Motor neuron (in vitro differentiated cells): ENCODE measurements at places on chromosomes 5 and 9. TPM values are rescaled to one million over a fixed set of nuclear protein-coding genes. Genes with fewer than 3 reads are reported as not detected.

DNA sequence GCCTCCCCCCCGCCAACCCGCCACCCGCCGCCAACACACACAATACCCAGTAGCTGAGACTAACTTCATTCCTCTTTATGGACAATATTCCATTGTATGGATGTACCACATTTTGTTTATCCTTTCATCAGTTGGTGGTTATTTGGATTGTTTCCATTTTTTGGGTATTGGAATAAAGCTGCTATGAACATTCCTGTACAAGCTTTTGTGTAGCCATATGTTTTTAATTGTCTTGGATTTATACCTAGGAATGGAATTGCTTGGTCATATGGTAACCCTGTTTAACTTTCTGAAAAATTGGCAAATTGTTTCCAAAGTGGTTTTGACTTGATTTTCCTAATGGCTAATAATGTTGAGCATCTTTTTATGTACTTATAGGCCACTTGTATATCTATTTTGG is 4.9 kb upstream of the UBTD2 start:
- no peak for ATAC-seq

Gene TAF11L10
- 4.0 TPM in 1 of 2 replicates, not detected in the other for total RNA-seq

Gene ANKDD1B
- 0.34 TPM in 1 of 2 replicates, not detected in the other for total RNA-seq

Gene ASS1
- total RNA-seq = 35.9 and 37.7 TPM in 2 replicates

Gene ANKRD34B
- 0.07 and 0.29 TPM in 2 replicates for total RNA-seq

GRCh38 chr9:88725300-88726019 is 190.5 kb downstream of the NXNL2 start:
- no peak for ATAC-seq

Gene LARP1
- total RNA-seq = 76.5 and 86.5 TPM in 2 replicates

DNA sequence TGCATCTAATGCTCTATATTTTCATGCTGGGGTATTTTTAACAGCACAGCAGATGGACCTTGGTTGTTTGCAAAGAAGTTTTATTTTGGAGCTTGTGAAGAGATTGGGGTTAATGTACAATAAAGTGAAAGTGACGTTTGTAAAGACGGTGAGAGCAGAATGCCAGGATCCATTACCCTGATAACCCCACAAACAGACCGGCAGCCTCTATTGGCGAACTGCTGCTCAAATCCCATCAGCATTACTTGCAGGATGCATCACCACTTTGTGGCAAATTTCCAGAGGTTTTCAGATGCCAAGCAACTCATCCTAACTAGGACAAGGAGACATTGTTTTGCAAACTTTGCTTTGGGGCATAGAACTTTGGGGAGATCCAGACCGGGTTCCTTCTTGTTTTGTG is 383.3 kb upstream of the ZNF462 start:
- ATAC-seq = no peak

Gene SREK1
- 140 and 143 TPM in 2 replicates for total RNA-seq

GRCh38 chr5:32446630-32447029 is 2.1 kb upstream of the ZFR start:
- ATAC-seq = no peak

- ATAC-seq = no peak
Observed at GRCh38 chr5:127799293-127799905, 96.2 kb downstream of the CCDC192 start.

Gene IFNA21
- total RNA-seq = 0.38 TPM in 1 of 2 replicates, not detected in the other

GRCh38 chr5:53431665-53432064 is 48.8 kb upstream of the FST start:
- no peak for ATAC-seq

Gene MZB1
- total RNA-seq = 0.51 and 0.54 TPM in 2 replicates

Gene TMC1
- 0.24 and 1.00 TPM in 2 replicates for total RNA-seq

DNA sequence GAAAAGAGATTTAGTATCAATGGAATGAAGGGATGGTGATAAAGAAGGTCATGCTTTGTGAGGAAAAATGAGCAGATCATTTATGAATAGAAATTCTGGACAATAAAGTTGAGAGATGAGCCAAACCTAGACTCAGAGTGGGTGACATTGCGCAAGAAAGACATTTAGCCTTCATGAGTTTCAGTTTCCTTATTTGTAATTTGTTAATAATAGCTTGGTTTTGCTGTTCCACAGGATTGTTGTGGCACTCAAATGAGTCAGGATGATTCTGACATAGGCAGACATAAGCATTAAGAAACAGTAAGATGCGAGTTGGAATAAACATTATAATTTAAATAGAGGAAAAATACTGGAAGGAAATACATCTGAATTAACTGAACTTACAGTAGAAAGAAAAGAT is 34.8 kb downstream of the ITGA2 start:
- ATAC-seq = no peak

DNA sequence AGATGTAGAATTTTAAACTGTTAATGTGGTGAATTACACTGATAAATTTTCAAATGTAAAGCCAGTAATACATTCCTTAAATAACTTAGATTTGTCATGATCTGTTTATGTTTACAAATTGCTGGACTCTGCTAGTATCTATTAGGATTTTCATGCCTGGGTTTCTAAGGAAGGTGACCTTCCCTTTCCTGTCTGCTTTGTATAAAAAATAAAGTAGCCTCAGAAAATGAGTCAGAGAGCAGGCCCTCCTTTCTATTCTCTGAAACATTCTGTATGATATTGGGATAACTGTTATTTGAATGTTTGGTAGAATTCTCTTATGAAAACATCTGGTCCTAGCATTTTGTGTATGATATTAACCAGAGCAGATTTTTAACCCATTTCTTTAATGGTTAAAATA is 255.3 kb downstream of the SYK start:
- ATAC-seq = no peak

Gene HSPB3
- not detected in 2 replicates for total RNA-seq

DNA sequence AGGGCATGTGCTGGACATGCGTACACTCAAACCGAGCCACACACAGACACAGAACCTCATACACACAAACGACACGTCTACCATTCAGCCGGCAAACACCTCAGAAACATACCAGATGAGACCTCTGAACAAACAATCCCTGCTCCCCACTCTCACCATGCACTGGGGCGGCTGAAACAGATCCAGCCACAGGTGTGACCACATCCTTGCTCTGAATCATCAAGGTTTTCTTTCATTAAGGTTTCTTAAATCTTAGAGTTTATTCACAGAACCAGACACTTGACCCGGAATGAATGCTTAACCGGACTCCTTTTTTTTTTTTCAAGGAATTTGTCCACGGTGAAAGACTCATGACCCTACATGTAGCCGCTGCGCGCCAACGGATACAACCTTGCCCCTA is 26.2 kb downstream of the TERT start:
- no peak for ATAC-seq

GRCh38 chr9:19988281-19988680 is 199.4 kb upstream of the SLC24A2 start:
- ATAC-seq = no peak

DNA sequence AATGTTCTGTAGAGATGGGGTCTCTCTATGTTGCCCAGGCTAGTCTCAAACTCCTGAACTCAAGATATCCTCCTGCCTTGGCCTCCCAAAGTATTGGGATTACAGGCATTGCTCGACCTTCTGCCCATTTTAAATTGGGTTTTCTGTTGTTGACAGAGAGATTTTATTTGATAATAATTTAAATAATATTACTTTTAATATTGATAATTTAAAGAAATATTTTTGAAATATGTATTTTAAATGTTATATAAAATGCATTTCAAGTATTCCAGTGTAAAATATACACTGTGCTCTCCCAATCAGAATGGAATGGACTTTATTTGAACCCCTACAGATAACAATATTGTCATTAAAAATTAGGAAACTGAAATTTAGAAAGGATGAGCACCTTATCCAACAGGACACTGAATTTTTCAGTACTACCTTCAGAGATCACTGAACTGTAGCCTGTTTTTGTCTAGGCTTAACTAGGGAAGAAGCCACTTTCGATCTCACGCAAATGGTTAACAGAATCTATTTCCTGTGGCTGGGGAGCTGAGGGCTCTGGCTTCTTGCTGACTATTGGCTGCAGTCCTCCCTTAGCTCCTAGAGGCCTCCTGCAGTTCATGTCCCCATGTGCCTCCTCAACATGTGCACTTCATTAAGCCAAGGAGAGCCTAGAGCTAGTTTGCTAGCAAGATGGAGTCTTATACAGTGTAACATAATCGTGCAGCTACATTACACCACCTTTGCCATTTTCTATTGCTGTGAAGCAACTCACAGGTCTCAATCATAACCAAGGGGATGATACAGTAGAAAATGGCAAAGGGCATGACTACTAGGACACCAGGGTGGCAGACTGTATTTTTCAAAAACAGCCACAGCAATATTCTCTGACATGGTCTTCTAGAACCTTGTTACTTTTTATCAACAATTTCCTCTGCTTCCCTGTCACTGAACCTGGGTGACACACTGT is 150.0 kb downstream of the CDC42SE2 start:
- ATAC-seq = no peak

DNA sequence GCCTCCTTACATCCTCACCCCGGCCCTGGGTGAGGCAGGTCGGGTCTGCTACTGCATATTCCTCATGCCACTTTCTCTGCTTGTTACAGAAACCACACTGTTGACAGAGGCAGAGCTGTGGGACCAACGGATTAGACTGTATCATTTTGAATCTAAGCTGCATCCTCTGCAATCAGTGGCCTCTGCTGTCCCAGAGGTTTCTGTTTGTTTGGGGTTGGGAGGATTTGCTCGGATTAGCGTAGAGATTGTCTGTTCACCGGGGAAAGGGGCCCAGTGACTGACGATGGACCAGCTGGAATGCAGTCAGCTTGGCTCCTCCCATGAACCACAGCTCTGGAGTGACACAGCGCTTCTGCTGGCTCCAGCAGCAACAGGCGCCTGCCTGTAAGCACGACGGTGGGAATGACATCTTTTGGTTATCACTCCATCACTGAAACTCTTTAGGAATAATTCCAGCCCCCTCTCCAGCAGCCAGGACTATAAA is 37.3 kb upstream of the ADRA1B start:
- peak; percentile 98 for ATAC-seq

GRCh38 chr9:96345551-96345950 is 38.0 kb downstream of the SLC35D2 start:
- ATAC-seq = no peak

Gene PTPRD
- total RNA-seq = 0.15 and 0.48 TPM in 2 replicates

DNA sequence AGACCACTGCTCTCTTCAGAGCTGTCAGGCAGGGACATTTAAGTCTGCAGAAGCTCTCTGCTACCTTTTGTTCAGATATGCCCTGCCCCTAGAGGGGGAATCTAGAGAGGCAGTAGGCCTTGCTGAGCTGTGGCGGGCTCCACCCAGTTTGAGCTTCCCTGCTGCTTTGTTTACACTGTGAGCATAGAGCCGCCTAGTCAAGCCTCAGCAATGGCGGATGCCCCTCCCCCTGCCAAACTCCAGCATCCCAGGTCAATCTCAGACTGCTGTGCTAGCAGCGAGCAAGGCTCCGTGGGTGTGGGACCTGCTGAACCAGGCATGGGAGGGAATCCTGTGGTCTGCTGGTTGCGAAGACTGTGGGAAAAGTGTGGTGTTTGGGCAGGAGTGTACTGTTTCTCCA is 59.9 kb downstream of the CAVIN4 start:
- no peak for ATAC-seq

- peak; percentile 93 for ATAC-seq
Observed at GRCh38 chr9:121545875-121546423, 46.3 kb upstream of the GGTA1 start.

- ATAC-seq = no peak
Observed at GRCh38 chr5:105782501-105782900, 1888.2 kb downstream of the EFNA5 start.

GRCh38 chr9:96150324-96151227 is 151.4 kb downstream of the HSD17B3 start:
- ATAC-seq = peak; percentile 94

Gene IL13
- total RNA-seq = 0.38 and 0.68 TPM in 2 replicates

DNA sequence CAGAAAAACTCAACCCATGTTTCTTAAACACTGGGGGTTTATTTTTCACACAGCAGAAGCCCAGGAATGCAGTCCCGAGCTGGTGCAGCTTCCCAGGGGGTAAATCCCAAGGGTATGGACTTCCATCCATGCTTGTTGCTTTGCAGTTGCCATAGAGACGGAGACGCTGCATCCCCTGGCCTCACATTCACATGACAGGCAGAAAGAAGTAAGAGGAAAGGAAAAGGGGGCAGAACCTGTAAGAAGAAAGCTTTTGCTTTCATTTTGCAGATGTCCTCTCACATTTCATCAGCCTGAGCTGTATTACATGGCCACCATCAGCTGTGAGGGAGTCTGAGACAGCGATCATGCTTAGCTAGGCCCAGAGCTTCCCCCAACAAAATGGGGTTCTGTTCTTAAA is 321.0 kb downstream of the AGTPBP1 start:
- peak; percentile 88 for ATAC-seq

Gene PCDHGB6
- 38.7 and 38.9 TPM in 2 replicates for total RNA-seq

DNA sequence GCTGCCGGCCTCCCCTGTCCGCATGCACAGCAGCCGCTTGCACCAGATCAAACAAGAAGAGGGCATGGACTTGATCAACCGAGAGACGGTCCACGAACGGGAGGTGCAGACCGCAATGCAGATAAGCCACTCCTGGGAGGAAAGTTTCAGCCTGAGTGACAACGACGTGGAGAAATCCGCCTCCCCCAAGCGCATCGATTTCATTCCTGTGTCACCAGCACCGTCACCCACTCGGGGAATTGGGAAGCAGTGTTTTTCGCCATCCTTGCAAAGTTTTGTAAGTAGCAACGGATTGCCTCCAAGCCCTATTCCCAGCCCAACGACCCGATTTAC is 75.3 kb downstream of the PIP5K1B start:
- no peak for ATAC-seq

DNA sequence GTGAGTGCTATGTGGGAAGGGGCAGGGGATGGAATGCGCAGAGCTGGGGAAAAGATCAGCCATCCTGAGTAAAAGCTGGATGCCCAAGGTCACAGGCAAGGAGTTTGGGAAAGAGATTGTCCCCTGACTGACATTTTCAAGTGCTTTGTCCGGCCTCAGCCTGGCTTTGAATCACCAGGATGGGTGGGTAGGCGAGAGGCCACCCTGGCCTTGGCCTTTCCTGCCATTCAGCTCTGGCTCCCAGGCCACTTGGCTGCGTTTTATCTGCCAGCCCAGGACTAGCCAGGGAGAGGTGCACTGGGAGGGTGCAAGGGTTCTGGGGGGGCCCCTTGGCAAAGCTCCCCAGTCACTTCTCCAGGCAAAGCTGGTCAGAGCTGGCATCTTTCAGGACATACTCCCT is 37.4 kb upstream of the SYNPO start:
- no peak for ATAC-seq

Gene SLC34A1
- total RNA-seq = not detected in 2 replicates

Gene PCDHB13
- total RNA-seq = 6.1 and 6.7 TPM in 2 replicates

Gene SEMA6A
- 19.5 and 21.6 TPM in 2 replicates for total RNA-seq

- peak; percentile 98 for ATAC-seq
Observed at GRCh38 chr9:76887951-76888350, 18.0 kb downstream of the PRUNE2 start.

DNA sequence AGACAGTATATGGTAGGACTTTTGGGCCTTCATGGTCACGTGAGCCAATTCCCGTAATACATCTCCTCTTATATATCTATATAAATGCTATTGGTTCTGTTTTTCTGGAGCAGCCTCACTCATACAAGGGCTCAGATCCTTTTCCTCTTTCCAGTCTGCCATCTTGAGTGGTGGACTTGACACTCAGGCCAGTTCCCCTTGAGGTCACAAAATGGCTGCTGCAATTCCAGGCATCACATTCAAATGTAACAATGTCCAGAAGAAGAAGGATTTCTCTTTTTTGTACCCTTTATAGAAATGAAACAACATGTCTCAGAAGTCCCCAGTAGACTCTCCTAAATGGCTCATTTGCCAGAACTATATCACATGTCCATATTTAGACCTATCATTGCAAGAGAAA is 4.5 kb downstream of the GPR150 start:
- no peak for ATAC-seq

Gene MYO10
- 24.9 and 30.9 TPM in 2 replicates for total RNA-seq

- ATAC-seq = no peak
Observed at GRCh38 chr5:82911910-82912309, 165.3 kb downstream of the TMEM167A start.

Gene HRCT1
- total RNA-seq = 0.43 and 1.0 TPM in 2 replicates
